ENCODE measurements at places on chromosomes 1 and 21.

GRCh38 chr1:11927866-11928592 lies 1.8 kb upstream of the KIAA2013 start:
- H3K27me3 ChIP-seq = no peaks in the 10 kb centered on the region
- H3K4me1 ChIP-seq = peaks cover 40% of the 10 kb centered on the region
- DNase-seq = no peak

- no peaks in the 10 kb centered on the region for H3K27me3 ChIP-seq
- H3K27ac ChIP-seq = no peak overlapping the region
- no peak for DNase-seq
- no peak overlapping the region for H3K4me3 ChIP-seq
- no peaks in the 10 kb centered on the region for H3K36me3 ChIP-seq
These were observed 339.0 kb upstream of the B3GALT2 start for GRCh38 chr1:193525411-193525810.

DNA sequence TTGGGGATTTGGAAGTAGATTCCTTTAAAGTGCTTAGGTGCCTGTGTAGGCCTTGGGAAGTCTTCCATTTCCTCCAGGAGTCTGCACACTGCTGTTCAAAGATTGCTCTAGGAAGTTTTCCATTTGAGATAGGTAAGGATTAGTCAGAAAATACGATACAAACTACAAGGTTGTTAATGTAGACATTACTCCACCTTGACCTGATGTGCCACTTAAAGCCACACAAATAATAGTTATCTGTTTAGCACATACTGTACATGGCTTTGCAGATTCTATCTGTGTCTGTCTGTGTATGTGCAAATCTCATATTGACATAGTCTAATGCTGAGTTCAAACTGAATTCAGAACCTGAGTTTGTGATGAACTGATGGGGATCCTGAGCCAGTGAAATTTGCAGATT lies 118.4 kb downstream of the RHOU start:
- H3K27ac ChIP-seq = no peak overlapping the region
- no peak for DNase-seq
- H3K27me3 ChIP-seq = no peaks in the 10 kb centered on the region
- H3K4me3 ChIP-seq = no peak overlapping the region
- no peaks in the 10 kb centered on the region for H3K36me3 ChIP-seq
- no peaks in the 10 kb centered on the region for H3K4me1 ChIP-seq

DNA sequence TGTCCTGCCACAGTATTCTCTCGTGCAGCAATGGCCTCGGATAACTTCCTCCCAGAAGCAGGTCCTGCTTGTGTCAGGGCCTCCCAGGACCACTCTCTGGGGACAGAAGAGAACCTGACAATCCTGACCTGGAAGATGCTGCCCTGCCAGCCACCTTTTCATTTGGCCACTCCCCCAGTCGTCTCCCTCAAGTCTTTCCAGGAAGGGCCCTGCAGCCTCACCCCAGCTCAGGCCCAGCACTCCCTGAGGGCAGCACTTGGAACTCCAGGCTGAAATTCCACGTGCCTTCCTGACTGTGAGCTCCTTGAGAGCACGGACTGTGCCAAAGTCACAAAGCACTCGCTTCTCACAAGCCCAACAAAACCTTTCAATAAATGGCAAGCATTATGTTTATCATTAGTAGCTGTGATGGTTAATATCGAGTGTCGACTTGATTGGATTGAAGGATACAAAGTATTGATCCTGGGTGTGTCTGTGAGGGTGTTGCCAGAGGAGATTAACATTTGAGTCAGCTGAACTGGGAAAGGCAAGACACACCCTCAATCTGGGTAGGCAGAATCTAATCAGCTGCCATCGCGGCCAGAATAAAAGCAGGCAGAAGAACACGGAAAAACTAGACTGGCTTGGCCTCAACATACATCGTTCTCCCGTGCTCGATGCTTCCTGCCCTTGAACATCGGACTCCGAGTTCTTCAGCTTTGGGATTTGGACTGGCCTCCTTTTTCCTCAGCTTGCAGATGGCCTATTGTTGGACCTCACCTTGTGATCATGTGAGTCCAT lies 2.3 kb upstream of the CLEC20A start:
- no peaks in the 10 kb centered on the region for H3K36me3 ChIP-seq
- H3K4me1 ChIP-seq = no peaks in the 10 kb centered on the region
- no peak overlapping the region for H3K27ac ChIP-seq
- DNase-seq = no peak
- no peak overlapping the region for H3K4me3 ChIP-seq

GRCh38 chr1:57440096-57440495 lies 16.2 kb upstream of the DAB1 start:
- no peak overlapping the region for H3K27ac ChIP-seq
- no peaks in the 10 kb centered on the region for H3K36me3 ChIP-seq
- no peaks in the 10 kb centered on the region for H3K27me3 ChIP-seq
- no peak for DNase-seq

DNA sequence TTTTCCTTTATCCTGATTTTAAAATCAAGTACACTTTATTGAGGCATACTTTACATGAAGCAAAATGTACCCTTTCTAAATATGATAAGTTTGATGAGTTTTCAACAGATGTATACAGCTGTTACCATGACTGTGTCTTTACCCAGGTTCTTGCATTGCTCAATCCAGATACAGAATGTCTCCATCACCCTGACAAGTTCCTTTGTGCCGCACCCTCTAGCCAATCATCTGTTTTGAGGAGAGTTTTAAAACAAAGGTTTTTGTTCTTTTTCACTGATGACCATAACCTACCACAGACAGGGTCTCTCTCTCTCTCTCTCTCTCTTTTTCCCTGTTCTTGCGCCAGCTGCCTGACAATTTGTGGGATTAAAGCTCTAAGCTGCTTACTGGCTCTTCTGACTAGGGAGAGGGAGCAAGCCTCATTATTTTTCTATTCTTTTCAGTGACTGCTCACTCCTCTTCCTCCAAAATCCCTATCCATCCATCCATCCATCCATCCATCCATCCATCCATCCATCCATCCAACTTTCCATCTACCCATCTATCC lies 1.2 kb upstream of the KCNE1 start:
- H3K36me3 ChIP-seq = no peaks in the 10 kb centered on the region
- H3K27me3 ChIP-seq = no peaks in the 10 kb centered on the region
- no peak overlapping the region for H3K4me3 ChIP-seq
- H3K4me1 ChIP-seq = no peaks in the 10 kb centered on the region
- DNase-seq = no peak

DNA sequence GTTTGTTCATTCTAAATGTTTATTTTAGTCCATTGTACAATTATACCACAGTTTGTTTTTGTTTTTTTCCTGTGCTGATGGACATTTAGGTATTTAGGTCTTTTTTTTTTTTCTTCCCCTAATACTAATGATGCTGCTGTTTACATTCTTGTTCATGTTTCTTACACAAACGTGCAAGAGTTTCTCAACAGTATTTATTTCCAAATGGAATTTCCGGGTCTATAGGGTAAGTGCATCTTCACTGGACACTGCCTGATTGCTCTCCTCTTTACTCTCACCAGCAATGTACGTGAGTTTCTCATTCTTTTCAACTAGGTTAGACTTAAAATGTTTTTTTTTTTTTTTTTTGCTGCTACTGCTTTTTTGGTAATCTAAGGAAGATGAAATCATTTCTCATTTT lies 122.7 kb downstream of the PPP1R12B start:
- H3K36me3 ChIP-seq = no peaks in the 10 kb centered on the region
- no peaks in the 10 kb centered on the region for H3K27me3 ChIP-seq
- H3K4me1 ChIP-seq = peaks cover 6% of the 10 kb centered on the region
- no peak overlapping the region for H3K27ac ChIP-seq

DNA sequence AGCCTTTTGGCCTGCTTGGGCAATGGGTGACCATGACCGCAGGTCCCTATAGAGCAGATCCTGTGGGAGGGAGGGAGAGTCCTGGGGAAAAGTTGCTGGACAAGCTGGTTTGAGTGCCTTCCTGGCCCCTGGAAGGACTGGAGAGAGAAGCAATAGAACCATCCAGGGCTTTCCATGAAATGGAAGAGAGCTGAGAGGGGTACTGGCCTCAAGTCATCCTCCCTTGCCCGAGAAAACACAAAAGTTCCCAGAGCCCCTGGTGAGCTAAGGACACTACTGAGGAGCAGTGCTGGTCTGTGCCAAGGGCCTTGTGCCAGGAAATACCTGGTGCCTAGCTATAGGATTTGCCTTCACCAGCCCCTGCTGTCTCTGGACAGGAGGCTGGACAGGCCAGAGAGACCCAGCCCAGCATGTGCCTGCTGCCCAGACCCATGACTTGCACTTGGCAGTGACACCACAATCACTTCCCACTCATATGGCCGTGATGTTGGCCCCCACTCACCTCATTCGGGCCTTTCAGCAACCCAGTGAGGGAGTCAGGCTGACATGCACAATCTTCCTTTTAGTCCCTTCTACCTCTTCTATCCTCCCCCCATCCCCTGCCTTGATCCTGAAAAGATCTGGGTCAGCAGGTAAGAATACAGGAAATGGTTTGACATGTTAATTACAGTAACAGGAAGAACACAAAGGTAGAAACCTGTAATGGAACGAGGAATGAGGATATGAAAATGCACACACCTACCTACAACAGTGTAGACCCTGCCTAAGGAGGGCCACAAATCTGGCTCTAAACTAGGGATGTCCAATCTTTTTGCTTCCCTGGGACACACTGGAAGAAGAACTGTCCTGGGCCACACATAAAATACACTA lies 7.0 kb downstream of the SH3BP5L start:
- H3K27ac ChIP-seq = no peak overlapping the region
- no peak overlapping the region for H3K4me3 ChIP-seq
- H3K27me3 ChIP-seq = no peaks in the 10 kb centered on the region
- peaks cover 18% of the 10 kb centered on the region for H3K4me1 ChIP-seq

- no peaks in the 10 kb centered on the region for H3K4me1 ChIP-seq
- no peak for DNase-seq
- H3K4me3 ChIP-seq = no peak overlapping the region
- no peaks in the 10 kb centered on the region for H3K27me3 ChIP-seq
- H3K27ac ChIP-seq = no peak overlapping the region
These were observed 24.2 kb downstream of the MAN1C1 start for GRCh38 chr1:25640646-25641328.

DNA sequence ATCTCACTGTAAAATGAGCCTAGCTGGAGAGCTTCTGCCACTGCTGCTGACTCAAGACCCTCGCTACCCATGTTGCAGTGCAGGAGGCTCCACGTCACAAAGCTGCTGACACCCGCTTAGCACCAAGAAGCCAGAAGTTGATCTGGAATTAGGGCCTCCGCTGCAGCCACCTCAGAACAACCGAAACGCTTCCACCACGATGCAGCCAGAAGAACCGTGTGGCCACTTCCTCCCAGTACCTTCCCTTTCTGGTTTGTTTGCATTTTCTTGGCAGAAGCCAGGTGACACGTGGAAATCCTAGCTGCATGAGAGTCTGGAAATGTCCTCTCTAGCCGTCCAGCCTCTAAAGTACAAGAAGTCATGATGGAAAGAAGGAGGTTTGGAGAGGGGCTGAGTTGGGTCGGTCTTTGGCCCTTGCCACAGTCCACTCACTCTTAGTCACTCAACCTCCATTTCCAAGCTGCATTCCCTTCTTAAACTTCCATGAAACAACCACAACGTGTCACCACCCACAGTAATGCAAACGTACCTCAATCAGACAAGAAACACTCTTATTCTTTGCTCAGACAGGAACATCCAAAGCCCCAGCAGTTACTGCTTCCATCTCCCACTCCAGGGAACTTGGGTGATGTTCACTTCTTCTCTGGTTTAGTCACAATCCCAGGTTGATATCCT lies 10.0 kb upstream of the CDA start:
- no peaks in the 10 kb centered on the region for H3K27me3 ChIP-seq
- H3K4me3 ChIP-seq = no peak overlapping the region
- no peak for DNase-seq

- DNase-seq = no peak
- H3K4me1 ChIP-seq = no peaks in the 10 kb centered on the region
- no peaks in the 10 kb centered on the region for H3K36me3 ChIP-seq
- no peak overlapping the region for H3K4me3 ChIP-seq
These were observed 145.5 kb downstream of the ETS2 start for GRCh38 chr21:38951095-38951730.

DNA sequence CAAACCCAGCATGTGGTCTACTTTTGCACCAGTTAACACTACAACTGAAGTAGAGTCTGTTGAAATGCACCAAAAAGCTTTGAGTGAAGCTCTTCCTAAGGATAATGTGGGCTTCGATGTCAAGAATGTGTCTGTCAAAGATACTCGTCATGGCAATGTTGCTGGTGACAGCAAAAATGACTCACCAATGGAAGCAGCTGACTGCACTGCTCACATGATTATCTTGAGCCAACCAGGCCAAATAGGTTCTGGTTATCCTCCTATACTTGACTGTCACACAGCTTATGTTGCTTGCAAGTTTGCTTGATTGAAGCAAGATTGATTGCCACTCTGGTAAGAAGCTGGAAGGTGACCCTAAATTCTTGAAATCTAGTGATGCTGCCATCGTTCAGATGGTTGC lies 85.2 kb downstream of the DENND1B start:
- H3K27me3 ChIP-seq = no peaks in the 10 kb centered on the region
- no peaks in the 10 kb centered on the region for H3K4me1 ChIP-seq
- no peak overlapping the region for H3K4me3 ChIP-seq
- no peak overlapping the region for H3K27ac ChIP-seq
- H3K36me3 ChIP-seq = no peaks in the 10 kb centered on the region
- DNase-seq = no peak

- H3K27ac ChIP-seq = no peak overlapping the region
- DNase-seq = no peak
- H3K4me1 ChIP-seq = no peaks in the 10 kb centered on the region
- no peak overlapping the region for H3K4me3 ChIP-seq
- no peaks in the 10 kb centered on the region for H3K36me3 ChIP-seq
- H3K27me3 ChIP-seq = no peaks in the 10 kb centered on the region
These were observed 115.8 kb downstream of the NR5A2 start for GRCh38 chr1:200143347-200143746.

DNA sequence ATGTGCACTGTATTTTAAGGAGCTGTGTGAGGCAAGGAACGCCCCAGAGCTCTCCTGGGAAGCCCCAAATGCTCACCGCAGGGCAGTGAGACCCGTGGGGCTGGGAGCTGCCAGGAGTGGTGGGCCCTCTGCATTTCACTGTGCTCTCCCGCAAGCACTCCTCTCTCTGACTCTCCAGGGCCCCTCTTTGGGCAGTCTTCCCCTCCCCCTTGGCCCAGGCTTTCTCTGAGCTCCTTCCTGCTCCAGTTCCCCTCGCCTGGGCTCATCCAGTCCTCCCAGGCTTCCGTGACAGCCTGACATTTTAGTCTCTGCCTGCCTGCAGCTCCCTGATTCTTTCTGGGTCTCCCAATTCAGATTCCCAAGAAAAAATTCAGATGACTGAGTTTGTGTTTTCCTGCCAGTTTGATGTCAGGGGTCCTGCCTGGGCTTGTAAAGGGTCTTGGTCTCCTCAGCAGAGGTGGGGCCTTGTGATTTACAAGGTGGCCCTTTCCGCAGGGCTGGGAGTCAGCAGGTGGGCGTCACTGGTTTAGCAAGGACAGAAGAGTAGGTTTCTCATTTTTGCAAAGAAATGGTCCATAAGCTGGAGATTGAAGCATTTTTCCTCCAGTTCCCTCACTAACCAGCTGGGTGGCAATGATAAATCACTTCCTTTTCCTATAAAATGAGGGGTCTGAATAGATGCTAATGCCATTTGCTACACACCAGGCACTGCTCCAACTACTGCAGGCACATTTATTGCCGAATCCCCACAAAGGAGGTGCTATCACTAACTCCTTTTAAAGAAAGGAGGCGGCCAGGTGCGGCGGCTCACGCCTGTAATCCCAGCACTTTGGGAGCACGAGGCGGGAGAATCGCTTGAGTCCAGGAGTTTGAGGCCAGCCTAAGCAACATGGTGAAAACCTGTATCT lies 1.9 kb upstream of the CA6 start:
- H3K27me3 ChIP-seq = no peaks in the 10 kb centered on the region
- H3K4me3 ChIP-seq = no peak overlapping the region
- no peak for DNase-seq
- H3K4me1 ChIP-seq = no peaks in the 10 kb centered on the region
- no peak overlapping the region for H3K27ac ChIP-seq

- H3K4me1 ChIP-seq = no peaks in the 10 kb centered on the region
- no peaks in the 10 kb centered on the region for H3K36me3 ChIP-seq
- H3K4me3 ChIP-seq = no peak overlapping the region
- H3K27ac ChIP-seq = no peak overlapping the region
- no peak for DNase-seq
These were observed 210.2 kb upstream of the DMRTA2 start for GRCh38 chr1:50633465-50633864.
